Activated CD4-positive, alpha-beta T cell treated with anti-CD3 and anti-CD28 coated beads, Interleukin-2, amount 50 U/mL, for 4 hours (primary cell): ENCODE measurements at places on chromosomes 7 and 10.

DNA sequence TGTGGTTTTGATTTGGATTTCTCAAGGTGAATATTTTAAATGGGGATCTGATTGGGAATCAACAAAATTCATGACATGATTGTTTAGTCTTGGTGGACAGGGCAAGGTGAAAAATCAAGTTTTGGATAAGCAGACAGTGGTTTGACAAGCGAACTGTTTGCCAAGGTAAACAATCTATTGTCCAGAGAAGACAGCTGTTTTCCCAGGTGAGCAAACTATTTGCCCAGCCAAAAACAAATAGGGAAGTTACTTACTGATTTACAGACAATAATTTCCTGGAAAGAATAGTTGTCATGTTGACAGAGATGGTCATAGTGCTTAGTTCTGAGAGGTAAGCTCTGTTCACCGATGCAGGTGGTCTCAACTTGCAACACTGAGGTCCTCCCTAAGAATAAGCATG, 94.0 kb upstream of the STEAP1B start:
- no peak for DNase-seq

GRCh38 chr7:85882335-85882734, 695.5 kb upstream of the SEMA3D start:
- no peak for DNase-seq

- DNase-seq = no peak
Measured at GRCh38 chr7:96218664-96219243, 103.1 kb downstream of the SLC25A13 start.

DNA sequence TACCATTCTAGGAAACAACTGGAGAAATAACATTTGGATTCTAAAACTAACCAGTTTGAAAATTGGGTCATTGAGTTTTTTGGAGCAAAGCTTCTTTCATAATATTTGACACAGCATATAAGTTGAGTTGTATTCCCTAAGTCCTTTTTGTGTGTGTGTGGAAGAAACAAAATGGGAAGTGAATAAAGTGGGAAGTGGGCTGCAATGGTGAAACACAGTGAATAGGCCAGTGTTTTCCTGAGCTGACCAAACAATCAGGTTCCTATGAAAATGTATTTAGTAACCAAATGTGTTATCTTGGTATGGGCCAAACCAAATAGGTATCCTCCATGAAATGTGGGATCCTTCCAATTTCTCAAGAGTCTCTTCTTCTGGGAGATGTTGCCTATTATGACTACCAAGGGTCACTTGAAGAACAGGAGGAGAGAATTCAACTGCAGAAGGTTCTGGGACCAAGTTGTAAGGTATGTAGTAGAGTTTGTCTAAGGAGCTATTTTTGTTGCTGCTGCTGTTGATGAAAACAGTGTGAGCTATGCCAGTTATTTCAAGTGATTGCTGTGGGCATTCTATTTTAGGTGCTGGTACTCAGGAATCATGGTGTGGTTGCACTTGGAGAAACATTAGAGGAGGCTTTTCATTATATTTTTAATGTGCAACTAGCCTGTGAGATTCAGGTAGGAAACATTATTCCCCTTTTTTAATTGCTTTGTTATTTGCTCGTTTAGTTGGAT, 88.3 kb upstream of the MXI1 start:
- no peak for DNase-seq

DNA sequence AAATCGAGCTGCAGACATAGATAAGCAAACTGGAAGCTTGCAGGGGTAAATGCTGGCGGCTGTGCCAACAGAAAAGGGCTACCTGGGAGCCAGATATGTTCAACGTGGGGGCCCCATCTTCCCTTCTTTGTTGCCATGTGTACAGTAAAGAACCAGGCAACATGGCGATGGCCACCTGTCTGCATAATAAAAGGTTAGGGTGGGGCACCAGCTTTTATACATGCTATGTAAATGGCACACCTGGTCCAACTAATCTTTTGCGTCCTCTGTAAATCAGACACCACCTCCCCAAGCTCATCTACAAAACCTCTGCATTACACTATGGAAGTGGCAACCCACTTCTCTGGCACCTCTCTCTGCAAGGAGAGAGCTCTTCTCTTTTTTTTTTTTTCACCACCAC, 13.9 kb downstream of the BUD31 start:
- no peak for DNase-seq

DNA sequence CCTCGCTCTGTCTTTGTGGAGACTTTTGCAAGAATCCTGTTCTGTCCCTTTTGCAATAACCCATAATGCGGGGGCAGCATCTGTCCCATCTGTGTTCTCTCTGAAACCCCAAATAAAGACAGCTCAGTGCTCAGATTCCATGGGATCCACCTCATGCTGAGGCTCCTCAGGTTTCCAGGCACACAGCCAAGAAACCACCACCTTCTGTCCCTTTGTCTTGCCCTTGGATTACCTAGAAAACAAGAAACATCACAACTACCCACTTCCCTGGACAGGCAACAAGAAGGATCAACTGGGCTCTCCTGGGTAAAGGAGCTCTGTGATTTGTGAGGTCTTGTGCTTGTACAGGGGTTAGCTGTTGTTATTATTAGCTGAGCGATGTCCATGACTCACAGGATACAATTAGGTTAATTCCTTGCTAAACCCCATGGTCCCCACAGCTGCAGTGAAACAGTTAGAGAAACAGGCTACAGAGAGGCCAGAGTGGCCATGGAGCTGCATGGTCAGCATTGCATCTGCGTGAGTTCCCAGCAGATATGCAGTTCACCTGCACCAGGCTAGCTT, 50.2 kb downstream of the CXCL12 start:
- DNase-seq = no peak

DNA sequence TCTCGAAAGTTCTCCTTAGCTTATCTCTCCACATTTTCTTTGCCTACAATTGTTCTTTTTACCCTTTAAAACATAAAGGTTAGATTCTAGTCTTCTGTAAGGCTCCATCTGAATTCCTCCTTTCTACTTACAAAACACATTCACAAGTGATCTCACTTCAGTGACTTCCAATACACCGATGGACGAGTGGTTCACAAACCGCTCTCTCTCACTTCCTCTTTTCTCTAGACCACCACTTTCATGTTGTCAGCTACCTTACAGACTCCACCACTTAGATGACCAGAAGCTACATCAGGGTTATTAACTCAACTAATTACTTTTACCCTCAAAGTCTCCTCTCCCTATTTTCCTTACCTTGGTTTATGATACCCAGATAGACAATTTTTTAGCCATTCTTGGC, 11.8 kb downstream of the MET start:
- DNase-seq = no peak

- DNase-seq = peak; percentile 28
Measured at GRCh38 chr7:35725280-35725680, 30.3 kb upstream of the HERPUD2 start.

DNA sequence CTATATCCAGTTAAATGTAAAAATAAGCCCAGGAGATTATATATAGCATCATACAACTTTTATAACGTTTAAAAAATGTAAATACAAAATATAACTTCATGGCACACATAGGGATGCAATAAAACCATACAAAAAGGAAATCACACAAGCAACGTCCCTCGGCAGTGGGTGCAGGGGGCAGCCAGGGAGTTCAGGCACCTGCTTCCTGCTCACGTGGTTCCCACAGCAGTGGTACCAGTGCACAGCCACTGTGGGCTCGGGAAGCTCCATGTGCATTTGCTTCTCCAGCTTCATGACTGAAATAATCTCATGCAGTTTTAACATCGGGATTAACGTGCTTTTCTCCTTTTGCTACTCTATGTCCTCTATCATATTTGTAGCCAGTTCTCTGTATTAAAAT, 255.5 kb upstream of the CXCL12 start:
- no peak for DNase-seq

GRCh38 chr10:102452672-102453340, 1.5 kb upstream of the C10orf95 start:
- DNase-seq = peak; percentile 45

DNA sequence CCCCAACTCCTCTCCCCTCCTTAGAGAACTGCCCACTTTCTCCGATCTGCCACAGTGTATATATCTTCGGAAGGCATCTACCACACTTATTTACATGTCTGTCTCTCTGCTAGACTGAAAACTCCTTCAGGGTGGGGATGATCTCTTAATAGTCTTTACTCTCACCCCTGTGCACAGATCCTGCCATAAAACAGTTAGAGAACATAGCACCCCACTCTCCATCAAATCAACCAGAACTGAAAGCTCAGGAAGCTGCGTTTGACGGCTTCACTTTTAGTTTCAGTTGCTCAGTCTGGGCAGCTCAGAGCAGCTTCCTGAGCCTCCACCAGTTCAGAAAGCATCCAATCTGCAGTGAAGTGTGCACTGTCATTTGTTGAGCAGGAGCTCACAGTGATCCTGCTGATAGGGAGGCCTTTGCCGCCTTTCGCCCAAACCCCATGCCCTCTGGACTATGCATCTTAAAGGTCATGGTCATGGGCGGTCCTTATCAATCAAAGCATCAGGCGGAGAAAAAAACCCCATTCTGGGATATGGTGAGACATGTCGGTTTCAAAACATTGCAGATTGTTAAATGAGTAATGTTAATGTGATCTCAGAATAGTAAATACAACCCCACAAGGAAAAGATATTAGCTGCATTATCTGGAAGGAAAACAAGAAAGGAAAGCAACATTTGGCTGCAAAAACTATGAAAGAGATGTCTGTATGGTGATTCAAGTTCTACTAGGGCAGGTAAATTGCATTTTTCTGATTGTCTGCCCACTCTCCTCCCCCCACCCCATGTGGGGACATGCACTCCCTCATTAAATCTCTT, 167.1 kb upstream of the ADO start:
- peak; percentile 55 for DNase-seq

- DNase-seq = no peak
Measured at GRCh38 chr10:509361-510102, 179.9 kb downstream of the DIP2C start.
